ENCODE measurements at places on chromosomes 4 and X.

DNA sequence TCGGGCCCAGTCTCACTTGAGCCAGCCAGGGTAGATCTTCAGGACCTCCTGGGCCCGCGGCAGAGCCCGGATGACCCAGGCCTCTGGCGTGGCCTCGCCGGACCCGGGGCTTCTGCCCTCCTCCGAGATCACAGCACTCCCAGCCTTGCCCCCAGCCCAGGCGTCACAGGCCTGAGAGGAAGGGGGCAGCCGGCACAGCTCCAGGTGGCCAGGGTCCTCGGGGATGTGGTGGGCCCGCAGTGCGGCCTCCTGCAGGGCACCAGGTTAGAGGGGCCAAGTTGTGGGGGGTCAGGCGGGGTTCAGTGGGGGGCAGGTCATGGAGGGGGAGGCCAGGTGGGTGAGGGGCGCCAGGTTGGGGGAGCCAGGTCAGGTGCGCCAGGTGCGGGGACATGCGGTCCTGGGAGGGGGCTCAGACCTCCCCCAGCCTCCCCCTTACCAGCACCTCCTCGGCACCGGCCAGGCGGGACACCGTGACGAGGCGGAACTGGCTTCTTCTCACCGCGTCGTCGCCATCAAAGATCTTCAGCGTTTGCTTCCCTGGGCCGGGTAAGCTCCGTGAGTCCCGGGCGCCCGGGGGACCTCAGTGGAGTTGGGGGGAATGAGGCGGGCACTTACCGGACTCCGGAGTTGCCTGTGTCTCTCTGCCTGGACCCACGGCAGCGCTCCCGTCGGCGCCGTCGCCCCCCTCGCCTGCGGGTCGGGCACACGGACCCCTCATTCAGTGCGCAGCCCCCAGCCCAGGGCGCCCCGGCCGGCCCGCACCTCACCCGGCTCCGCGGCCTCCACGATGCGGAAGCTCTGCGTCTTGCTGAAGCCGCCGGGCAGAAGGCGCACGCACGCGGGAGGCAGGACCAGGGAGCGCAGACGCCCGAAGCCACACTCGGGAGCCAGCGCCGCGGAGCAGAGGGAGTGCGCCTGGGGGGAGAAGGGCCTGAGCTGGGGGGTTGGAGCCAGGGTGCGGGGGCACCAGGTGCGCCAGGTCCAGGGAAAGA lies 6.0 kb downstream of the DGKQ start:
- DNase-seq: no peak

DNA sequence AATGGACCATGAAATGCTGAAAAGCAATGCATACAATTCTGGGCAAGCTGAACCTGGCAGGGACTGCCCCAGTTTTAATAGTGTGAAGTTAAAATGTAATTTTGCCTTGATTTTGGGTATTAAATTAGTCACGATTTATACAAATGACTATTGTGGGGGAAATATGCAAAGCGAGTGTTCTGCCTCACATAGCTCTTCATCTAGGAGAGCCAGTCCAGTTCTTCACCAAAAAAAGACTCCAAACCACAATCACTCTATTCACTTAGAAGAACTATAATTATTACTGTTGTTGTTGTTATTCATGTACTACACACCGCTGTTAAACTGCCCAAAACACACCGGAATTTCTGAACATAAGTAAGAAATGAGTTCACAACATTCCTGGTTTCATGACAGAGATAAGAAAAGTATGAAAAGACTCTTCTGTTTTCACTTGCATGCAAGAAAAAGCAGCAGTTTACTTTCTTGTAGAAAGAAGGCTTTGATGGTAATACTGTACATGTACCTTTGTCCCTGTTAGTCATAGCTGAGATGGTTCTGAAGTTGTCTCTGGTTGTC lies 101.9 kb downstream of the QRFPR start:
- DNase-seq: no peak

- no peak for DNase-seq
Measured at GRCh38 chr4:138674209-138674608, 341.4 kb upstream of the NOCT start.

GRCh38 chr4:82437285-82438005 lies 7.1 kb downstream of the ENOPH1 start:
- DNase-seq: no peak

- DNase-seq: no peak
Measured at GRCh38 chrX:136353526-136354093, 52.8 kb downstream of the ADGRG4 start.

DNA sequence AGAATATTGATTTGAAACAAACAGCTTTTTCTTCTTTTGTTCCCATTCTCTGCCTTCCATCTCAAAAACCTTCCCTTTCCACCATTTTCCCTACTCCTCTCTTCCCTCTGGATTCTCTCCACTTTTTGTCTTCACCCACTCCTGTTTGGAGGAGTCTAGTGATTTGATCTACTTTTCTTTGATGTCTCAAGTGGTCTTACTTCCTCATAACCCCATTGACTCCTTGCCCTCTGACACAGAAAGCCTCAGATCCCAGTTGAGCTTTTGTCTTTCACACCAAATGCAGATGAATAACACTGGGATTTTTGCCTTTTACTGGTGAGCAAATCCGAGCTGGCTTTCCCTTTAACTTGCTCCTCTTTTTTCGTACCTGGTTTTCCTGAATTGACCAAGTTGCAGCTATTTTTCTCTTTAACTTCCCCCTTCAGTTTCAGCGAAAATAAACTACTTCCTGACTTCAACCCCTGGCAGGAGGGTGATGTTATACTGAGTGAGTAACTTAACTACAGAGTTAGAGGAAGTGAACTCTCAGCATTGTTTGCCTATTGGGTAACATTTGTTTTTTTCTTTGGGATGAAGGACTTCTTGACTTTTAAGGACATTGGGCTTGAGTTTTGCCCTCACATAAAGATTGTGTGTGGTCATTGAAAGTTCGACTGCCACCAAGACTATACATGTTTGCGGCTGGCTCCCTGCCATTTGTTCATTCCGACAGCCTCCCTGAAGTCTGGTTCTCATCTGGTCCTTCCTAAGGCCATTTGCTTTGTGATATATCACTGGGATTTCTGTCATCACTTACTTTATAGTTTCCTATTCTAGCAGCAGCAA lies 392.8 kb upstream of the NR3C2 start:
- DNase-seq: no peak

DNA sequence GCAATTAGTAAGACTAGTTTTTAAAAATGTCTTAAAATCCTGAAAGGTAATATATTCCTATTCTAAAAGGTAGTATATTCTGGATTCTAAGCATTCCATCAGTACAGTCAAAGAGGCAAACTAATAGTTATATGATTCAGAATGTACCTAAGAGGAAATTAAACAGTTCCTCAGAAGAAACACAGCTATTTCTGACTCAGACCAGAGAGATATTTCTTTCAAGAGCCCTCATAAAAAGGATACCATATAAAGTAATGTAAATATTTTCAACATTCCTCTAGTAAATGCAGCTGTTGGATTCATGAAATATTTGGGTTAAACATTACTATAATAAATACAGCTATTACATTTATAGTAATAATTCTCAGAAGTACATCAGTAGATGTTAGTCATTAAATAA lies 358.3 kb downstream of the MAGEB5 start:
- no peak for DNase-seq

GRCh38 chr4:173413036-173413435 lies 14.1 kb upstream of the SCRG1 start:
- no peak for DNase-seq

DNA sequence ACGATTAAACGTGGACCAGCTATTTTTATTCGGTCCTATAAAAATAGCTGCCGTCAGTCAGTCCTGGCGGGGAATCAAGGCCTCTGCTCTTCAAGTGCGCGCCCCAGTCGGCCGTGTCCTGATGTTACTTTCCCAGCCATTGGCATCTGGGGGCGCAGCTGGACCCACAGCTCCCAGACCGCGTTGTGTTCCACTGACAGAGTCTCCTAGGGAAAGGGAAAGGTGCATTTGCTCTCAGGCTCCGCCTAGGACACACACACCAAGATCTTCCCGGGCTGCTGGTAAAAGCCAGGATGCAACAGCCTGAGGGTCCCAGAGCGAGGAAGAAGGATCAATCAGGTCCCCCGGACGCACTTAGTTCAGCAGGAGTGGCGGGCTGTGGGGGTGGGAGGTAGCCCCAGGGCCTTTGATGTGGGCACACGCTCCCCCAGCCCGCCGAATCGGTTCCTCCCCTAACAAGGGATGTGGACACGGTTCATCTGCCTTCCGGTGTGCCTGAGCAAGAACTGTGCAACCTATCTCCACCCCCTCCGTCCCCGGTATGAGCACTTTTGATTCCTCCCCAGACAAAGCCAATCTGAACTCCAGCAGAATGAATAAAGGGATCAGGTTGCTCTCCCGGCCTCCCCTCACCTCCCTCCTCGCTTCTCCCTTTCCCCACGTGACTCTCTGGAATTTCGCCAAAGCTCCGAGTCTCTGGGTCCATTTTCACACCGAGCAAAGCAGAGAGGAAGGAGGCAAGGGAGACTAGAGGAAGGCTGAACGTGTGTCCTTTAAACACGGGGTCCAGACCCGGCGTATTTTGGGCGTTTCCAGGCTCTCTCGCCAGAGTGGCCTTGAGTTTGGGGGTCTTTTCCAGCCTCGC lies 626 bp upstream of the FRAS1 start:
- DNase-seq: peak; percentile 70

DNA sequence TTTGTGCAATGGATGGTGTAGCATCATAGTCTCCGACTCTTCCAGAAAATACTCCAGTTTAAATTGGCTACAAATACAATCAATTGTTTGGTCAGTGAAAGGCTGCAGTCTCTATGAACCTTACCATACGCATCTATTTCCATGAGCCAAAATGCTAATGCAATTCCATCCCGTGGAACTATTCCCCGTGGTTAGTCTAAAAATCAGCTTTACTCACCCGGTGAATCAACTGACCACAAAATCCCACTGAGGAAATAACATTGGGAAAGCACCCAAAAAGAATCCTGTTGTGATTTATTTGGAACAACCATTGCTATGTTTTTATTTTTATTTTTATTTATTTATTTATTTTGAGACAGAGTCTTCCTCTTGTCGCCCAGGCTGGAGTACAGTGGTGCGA lies 87.1 kb downstream of the DHX15 start:
- no peak for DNase-seq

DNA sequence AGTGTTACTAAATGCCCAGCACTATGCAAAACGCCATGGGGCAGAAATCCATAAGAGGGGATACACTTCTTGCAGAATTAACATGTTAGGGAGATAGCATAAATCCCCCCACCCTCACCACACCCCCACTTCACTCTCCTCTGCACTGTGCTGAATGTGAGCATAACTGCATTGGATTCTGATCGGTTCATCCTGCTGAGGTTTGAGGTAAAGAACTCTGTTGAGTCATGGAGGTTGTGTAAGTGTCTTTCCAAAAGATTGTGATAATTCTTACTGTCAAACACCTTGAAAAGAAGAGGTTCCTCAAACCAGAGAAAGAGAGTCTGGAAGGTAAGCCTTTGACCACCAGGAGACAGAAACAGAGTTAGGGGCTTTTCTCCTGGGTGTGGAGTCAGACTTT lies 43.6 kb downstream of the RBM47 start:
- no peak for DNase-seq

- no peak for DNase-seq
Measured at GRCh38 chrX:43019021-43019420, 241.1 kb upstream of the PPP1R2C start.

DNA sequence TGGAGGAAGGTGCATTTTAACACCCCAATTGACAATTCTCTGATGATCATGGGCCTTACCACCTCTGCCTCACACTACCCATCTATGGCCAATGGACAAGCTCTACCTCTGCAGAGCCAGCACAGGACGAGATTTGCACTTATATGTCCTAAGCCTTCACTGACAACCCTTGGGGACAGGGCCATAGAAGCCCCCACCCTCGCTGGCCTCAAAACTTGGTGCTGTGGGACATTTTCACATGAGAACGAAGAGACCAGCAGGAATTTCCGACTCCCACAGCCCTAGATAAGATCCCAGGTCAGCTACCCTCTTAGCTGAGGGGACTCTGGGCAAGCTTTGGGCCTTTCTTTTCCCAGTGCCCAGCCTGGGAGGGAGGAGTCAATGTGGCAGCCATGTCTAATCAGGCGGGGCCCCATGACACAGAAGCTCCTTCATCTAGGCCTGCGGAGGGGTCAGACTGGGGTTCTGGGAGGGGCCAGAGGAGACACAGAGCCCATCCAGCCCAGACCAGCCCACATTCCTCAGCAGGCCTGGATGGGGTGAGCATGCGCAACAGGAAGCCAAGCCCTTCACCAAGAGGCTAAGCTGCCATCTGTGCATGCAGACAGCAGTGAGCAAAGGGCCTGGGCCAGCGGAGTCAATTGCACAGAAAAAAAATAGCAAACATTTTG lies 12.1 kb downstream of the PJA1 start:
- no peak for DNase-seq

DNA sequence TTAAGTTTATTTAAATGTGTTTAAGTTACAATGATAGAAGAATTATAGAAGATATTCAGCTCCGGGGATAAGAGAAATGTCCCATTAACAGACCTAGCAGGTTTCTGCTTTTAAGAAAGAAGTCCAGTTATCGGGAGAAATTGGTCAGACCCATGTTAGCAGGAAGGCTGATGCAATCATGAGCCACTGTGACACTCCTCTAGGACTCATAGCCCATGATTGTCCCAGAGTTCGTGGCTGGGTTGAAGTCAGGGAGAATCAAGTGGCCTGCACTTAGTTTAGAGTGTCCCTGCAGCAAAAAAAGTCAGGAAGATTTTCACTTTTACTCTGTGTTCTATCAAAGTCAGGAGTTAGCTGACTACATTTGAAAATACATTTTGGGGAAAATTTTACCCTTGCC lies 72.0 kb downstream of the TMEM144 start:
- no peak for DNase-seq

DNA sequence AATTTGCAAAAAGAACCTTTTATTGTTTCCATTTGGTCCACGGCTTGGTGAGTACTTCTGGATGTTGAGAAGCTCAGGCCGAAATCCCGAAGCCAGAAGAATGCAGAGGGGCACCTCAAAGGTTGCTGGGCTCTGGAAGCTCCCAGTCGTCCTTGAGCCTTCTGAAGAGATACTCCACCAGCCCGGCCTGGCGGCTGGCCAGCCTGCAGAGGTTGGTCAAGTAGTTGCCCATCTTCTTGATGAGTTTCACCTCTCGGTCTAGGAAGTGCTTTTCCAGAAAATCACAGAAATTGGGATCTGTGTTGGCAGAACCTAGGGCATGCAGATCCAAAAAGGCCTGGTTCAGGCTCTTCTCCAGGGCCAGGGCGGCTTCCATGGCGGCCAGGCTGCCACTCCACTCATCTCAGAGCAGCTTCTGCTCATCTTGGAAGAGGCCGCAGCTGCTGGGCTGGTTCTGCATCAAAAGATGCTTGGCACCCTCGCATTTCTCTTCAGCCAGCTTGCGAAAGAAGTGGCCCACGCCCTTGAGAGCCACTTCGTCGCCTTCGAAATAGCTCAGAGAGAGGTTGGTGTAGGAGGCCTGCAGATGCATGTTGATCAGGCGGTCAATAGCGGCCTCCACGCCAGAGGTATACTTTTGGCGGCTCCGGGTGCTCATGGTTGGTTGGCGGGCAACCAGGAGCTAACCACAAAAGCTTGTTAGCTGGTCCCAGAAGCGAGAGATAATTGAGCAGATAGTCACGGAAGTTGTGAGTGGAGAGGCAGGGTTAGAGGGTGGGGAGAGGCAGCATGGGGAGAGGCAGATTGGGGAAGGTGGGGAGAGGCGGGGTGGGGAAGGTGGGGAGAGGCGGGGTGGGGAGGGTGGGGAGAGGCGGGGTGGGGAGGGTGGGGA lies 76.5 kb upstream of the TSPAN7 start:
- DNase-seq: no peak

Measured in omental fat pad (tissue), 4 donors.